ENCODE measurements at places on chromosomes 6 and 20.

DNA sequence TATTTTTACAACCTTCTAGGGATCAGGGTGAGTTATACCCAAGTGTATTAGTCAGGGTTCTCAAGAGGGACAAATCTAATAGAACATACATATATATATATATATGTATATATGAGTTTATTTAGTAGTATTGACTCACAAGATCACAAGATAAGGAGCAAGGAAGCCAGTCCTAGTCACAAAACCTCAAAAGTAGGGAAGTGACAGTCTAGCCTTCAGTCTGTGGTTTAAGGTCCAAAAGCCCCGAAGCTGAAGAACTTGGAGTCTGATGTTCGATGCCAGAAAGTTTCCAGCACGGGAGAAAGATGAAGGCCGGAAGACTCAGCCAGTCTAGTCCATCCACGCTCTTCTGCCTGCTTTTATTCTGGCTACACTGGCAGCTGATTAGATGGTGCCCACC is 632.7 kb upstream of the AGPAT4 start:
- no peak for DNase-seq

DNA sequence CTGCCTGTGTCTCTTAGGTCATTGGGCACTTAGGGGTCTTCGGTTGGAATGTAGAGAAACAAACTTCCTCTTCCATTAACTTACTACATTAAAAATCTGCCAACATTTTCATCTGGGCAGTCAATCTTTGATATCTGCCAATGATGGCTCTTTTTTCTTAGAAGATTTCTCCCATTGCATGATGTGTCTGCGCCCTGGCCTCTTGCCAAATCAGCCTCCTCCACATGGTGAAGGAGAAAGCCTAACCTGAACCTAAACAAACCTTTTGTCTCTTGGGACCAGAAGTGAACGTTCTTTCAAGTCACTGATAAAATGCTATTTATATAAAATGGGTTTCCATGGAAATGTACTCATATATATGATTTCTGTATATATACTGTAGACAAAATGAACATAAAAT is 998.9 kb upstream of the GJE1 start:
- no peak for DNase-seq

- no peak for DNase-seq
Measured at GRCh38 chr6:111258615-111259088, 171.3 kb downstream of the SLC16A10 start.

GRCh38 chr6:14110001-14110818 is 7.4 kb upstream of the CD83 start:
- DNase-seq, result no peak

DNA sequence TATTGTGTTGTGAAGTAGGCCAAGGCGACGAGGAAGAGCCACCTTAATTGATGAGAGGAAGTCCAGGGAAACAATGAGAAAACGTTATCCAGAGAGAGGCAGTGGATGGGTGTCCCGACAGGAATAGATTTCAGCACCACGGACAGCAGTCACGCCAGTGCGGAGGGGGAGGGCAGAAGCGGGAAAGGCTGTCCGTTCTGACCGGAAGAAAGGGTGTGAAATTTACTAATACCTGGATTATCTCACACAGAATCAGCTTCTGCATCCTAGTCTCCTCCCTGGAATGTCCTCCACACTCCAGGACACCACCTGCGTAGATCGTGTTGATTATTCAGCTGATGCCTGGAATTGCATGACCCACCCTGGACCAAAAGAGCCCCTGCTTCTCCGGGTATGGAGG is 7.4 kb upstream of the BPIFA3 start:
- DNase-seq, result no peak

DNA sequence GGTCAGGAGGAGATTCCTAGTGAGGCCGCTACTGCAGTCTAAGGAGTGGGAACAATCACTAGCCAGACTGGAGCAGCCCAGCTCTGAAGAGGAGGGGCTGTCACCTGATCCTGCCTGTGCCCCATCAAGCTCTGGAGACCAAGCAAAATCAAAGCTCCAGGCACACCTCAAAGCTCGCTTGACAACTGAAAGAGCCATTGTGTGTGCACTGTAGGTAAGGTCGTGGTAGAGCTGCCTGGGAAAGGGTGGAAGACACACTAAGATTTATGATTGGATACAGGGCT is 58.2 kb downstream of the CSE1L start:
- no peak for DNase-seq

DNA sequence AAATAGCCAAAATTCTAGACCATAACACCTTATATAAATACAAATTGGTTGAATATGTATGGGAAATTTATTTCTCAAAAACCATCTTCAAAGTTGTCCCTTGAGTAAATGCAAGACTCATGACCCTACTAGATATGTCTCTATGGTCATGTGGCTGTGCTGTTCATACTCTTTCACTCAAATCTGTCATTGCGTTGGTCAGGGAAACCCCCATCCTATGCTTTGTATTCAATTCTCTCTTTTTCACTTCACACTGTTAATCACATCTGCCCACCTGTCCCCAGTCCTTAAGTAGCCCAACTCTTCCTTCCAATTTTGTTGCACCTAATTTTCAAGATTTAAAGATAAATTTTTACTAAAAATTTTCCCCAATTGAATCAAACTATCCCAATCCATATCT is 51.0 kb downstream of the RPS12 start:
- DNase-seq, result no peak

DNA sequence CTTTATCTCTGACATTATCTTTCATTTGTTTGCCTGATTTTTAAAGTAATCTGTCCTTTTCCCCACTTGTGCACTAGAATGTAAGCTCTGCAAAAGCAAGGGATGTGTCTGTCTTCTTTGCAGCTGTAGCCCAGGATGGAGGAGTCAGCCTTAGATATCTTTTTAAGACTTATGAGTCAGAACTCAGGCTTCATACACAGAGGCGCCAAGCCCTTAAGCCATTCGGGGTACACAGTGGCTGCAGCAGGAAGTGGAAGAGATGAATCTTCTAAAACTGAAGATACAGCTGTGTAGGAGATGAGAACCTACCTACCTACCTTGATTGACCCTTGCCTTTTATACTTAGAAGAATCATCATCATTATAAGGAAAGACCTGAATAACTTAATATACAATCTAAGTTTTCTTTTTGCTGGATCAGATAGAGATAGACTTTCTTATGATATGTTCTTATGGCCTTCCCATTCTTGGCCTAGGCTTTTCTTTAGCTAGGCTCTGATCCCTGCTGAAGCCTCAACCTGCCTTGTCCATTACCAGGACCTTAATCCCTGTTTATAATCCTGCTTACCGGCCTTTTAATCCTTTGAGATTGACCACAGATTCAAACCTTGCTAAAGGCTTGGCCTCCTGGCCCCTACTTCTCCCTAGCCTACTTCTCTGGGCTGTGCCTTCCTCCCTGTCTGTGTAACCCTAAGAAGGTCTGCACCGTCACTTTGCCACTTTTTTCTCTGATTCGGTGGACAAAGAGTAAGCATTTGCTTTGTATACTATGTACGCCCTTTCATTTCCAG is 304.5 kb downstream of the PRL start:
- DNase-seq, result no peak

Data from NCI-H774 (cell line).